ENCODE measurements at places on chromosomes 4 and X.

- DNase-seq = no peak
These were observed 79.4 kb upstream of the SPRY1 start for GRCh38 chr4:123317211-123317610.

DNA sequence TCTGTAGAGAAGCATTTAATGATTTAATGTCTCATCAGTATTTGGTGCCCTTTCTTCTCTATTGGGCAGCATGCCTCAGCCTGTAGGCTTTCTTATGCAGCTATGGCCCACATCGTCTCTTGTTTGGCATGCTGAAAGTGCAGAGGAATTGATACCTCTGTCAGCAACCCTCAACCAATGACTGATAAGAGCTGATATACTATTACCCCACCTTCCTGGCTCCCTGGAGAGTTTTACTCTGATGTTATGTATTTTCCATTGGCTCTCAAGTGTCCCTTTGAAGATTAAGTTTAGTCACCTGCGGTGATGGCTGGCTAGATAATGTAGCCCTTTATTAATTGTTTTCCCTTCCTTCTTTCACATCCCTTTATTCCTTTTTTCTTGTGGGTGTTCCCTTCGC lies 41.2 kb upstream of the PDHA2 start:
- DNase-seq = no peak

DNA sequence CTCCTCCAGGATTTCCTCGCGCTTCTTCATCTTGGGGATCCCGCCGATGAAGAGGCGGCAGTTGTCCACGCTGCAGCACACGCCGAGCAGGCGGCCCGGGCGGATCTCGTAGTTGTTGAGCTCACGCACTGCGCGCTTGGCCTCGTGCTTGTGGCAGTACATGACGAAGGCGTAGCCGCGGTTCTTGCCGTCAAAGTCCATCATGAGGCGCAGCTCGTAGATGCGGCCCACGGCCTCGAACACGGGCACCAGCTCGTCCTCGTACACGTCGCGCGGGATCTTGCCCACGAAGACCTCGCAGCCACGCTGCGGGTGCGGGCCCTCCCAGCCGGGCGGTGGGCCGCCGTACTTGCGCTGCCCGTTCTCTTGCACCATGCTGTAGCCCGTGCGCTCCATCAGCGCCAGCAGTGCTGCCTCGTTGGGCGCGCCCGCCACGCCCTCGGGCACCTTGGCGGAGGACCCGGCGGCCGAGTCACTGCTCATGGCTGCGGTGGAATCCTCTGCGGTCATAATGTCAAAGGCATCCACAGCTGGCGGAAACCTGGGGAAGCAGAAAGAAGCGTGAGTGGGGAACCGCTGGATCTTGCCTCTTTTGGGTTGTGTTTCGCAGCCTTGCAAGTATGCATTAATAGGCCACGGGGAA lies 103.4 kb downstream of the CHRNA9 start:
- no peak for DNase-seq

DNA sequence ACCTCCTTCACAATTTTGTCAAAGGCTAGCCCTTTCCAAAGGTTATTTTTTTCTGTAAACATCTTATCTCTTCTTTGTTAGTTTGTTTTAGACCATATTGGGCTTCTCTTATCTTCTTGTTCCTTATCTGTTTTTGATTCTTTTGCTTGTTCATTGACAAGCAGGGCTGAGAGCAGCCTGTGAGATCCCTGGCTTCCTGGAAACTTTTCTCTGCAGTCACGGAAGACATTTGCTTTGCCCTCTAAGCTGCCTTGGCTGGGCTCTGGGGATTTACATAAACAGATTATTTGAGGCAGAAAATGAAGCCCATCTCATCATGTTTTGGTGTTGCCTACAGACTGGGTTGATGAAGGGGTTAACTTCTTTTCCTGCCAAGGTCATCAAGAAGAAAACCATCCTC lies 157.4 kb upstream of the AMOT start:
- no peak for DNase-seq

DNA sequence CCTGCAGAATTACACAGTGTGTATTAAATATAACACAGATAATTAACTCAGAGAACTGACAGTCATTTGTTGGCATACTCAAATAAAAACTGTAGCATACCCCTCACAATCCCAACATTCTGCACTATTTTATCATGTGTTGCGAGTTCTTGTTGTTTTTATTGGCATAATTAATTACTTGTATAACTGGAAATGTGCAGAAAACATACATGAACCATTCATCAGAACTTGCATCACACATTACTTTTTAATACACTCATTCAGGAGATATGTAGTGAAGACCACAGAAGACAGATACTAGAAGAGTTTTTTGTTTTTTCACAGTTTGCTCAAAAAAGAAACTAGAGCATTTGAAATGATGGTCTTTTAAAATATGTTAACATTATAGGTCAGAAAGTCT lies 74.6 kb upstream of the NEIL3 start:
- DNase-seq = no peak

- DNase-seq = no peak
These were observed 160.5 kb downstream of the ZNF518B start for GRCh38 chr4:10296730-10297129.

GRCh38 chr4:165758086-165758485 lies 115.0 kb upstream of the TLL1 start:
- DNase-seq = no peak

DNA sequence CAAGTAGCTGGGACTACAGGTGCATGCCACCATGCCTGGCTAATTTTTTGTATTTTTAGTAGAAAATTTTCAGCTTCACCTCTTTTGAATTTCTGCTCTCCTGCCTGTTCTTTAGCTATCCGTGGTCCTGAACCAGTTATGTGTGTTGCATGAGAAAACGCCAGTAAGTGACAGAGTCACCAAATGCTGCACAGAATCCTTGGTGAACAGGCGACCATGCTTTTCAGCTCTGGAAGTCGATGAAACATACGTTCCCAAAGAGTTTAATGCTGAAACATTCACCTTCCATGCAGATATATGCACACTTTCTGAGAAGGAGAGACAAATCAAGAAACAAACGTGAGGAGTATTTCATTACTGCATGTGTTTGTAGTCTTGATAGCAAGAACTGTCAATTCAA lies 13.9 kb downstream of the ALB start:
- no peak for DNase-seq

DNA sequence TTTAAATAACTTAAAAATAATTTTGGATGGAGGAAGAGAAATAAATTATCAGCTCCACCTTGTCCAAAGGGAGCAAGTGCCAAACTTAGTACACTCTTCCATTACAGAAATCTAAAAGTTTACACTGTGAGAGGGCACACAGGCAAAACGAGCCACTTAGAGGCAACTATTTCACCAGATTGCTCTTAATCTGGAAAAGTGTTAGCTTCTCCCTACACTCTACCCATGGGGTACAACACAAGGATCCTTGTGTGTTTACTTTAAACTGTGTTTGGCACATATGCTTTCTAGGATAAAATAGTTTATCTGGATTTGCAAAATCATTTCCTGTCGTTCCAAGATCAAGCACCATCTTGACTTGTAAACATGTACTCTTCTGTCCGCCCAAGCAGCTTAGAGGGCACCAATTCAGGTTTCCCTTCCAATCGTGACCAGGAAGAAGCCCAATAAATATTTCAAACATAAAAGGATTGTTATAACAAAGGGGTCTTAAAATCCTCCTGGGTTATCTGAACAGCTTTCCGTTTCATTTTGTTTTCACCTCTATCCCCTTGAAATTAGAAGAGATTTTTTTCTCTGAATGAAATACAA lies 29.0 kb upstream of the KDR start:
- DNase-seq = no peak

DNA sequence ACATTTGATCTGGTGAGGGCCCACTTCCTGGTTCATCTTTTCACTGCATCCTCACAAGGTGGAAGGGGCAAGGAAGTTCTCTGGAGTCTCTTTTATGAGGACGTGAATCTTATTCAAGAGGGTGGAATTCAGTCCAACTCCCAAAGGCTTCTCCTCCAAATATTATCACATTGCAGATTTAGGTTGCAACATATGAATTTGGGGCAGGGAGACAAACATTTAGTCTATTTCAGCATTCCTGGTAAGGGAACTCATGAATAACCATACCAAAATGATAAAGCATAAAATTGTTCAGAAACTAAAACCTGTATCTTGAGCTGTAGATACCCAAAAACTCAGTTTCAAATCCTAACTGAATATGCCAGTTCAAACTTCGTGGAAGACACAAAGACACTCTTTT lies 246.8 kb downstream of the QDPR start:
- DNase-seq = no peak

DNA sequence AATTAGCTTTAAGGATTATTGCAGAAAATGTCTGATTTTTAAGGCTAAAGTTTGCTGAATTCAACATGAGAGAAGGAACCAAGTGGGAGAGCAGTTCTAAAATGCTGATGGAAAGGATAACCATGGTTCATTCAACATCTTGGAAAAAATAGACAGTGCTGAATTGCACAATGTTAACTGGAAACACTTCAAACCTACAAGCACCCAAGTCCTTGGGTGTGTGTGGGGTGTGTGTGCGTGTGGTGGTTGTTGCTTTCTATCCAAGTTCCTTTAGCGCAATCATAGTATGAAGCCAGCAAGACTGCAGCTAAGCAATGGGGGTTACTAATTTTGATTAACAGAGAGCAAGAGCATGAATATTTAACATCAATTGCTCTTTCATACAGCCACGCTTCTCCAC lies 29.3 kb upstream of the SCOC start:
- no peak for DNase-seq

DNA sequence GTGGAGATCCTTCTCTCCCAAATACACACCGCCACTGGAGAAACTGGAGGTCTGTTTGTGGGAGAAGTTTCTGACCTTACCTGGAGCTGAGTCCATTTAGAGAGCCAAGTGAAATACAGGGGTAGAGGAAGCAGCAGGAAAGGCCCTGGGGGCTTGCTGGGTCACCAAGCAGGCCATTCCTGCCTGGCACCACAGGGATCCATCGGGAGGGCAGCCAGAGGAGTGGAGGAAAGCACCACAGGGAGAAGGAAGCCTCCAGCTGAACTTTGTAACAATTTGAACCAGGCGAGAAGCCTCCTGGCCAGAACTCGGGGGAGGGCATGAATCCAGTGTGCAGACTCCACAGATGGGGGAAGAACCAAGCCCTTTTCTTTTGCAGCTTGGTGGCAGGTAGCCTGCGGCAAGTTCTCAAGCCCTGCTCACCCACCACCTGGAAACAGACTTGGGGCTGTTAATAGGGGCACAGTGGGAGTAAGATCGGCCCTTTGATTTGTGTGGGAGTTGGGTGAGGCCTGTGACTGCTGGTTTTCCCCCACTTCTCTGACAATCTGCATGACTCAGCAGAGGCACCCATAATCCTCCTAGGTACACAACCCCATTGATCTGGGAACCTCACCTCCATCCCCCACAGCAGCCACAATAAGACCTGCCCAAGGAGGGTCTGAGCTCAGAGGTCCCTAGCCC lies 94.6 kb downstream of the IRS4 start:
- no peak for DNase-seq

Data from activated CD4-positive, alpha-beta T cell treated with anti-CD3 and anti-CD28 coated beads, Interleukin-2, Interleukin-6, amounts not matched to agents 100 ng/mL and 50 ng/mL, durations not matched to agents 16 hours and 8 hours (primary cell).